ENCODE measurements at places on chromosomes 16 and 17.

DNA sequence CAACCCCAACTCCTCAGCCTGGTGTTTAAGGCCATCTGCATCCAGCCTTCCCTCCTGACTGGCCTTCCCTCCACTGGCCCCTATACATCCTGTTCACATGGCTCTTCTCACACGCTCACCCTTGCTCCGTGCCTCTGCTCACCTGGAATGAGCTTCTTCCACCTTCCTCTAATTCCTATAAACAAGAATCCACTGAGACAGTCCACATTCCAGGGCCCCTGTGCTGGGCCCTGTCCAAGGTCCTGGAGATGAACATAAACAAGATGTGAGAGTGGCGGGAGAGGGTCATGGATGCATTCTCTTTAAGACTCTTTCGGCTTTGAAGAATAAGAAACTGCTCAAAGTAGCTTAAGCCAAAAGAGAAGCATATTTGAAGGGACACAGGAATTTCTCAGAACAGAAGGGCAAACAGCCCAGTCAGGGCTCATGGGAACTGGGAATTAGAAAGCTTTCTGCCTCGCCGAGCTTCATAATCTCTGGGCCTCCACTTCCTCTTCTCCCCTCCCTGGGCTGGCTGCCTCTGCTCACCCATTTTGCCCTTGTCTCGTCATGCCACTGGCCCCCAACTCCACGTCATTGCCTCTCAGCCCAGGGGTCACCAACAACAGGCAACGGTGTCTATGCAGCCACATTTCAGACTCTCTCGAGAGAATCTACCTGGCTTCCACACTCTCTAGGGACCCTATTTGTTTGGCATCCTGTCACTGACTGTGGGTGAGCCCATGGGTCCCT lies 13.5 kb downstream of the SPPL2C start:
- DNase-seq: no peak

- peak; percentile 65 for DNase-seq
These were observed 13.2 kb upstream of the TMEM100 start for GRCh38 chr17:55735731-55736405.

- no peak for DNase-seq
These were observed 76.1 kb downstream of the TNRC6C start for GRCh38 chr17:78034429-78035091.

GRCh38 chr17:46266656-46267544 lies 28.0 kb upstream of the LRRC37A start:
- DNase-seq: peak; percentile 96

DNA sequence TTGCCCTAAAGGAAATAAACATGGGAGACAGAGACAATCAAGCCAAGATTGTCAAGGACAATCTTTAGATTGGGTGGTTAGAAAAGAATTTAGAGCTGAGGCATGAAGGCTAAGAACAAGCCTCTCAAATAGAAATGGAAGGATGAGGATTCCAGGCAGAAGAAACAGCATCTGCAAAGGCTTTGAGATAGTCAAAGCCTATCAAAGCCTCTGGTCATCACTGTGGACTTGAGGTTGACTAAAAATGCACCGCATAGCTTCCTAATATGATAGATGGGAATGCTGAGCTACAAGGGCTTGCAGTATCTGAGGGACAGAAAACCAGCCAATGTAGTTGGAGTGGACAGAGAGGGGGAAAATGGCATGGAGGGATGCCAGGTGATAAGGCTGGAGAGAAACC lies 109.8 kb upstream of the FAM20A start:
- DNase-seq: no peak

DNA sequence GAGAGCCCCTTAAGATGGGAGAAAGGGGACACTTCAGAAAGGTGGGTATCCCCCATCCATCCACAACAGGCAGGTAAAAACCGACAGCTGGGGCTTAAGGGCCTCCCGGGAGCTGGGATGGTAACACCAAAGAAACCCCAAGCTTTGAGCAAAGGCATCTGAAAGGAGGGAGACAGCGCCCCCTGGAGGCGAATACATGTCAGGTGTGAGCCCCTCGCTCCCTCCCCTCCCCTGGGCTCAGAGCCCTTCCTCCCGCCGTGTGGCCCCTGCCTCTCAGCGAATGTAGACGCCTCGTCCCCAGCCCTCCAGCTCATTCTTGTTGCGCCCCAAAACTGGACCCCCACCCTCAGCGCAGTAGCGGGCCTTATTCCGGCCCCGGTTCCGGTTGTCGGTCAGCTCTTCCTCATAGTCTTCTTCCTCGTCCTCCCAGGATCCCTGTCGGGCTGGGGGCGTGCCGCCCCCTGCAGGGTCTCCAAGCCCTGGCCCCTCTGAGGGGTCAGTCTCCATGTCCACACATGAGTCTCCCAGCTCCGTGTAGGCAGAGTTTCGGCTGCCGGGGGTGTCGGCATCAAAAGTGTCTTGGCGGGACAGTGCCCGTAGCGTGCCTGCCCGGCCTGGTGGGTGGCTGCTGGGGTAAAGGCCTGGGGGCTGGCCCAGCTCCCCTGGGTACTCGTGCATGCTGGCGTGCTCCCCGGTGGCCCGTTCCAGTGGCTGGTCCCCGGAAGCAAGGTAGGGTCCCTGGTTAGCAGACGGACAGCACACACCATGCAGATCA lies 9.1 kb upstream of the ARL5C start:
- peak; percentile 71 for DNase-seq

GRCh38 chr17:56172517-56172982 lies 19.3 kb downstream of the ANKFN1 start:
- DNase-seq: peak; percentile 61

DNA sequence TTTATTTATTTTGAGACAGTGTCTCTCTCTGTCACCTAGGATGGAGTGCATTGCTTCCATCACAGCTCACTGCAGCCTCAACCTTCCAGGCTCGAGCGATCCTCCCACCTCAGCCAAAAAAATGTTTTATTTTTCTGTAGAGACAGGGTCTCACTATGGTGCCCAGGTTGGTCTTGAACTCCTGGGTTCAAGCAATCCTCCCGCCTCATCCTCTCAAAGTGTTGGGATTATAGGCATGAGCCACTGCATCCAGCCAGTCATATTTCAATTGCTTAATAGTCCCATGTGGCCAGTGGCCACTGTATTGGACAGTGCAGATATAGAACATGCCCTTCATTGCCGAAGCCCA lies 15.3 kb downstream of the TMC7 start:
- DNase-seq: no peak

- DNase-seq: no peak
These were observed 250.8 kb upstream of the SOX9 start for GRCh38 chr17:71869841-71870545.

GRCh38 chr16:22330326-22330725 lies 33.1 kb downstream of the POLR3E start:
- DNase-seq: no peak

- DNase-seq: peak; percentile 35
These were observed 33.8 kb downstream of the ESRP2 start for GRCh38 chr16:68202091-68202519.

DNA sequence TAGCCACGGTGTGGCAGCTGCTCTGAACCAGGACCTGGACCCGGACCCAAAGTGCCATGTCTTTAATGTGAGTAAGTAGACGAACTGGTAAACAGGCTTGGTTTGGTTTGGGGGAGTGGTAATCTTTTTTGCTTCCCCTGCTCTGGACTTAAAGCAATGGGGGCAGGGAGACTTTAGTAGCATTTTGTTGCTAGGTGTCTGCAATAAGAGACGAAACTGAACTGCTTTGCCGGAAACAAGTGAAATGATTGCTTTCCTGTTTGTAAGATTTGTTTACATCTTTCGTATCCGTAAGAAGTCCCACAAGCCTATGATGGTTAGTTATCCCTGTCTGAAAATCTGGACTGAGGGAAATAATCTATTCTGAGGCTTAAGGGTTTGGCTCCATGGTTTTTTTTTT lies 21.5 kb downstream of the PRCD start:
- no peak for DNase-seq

DNA sequence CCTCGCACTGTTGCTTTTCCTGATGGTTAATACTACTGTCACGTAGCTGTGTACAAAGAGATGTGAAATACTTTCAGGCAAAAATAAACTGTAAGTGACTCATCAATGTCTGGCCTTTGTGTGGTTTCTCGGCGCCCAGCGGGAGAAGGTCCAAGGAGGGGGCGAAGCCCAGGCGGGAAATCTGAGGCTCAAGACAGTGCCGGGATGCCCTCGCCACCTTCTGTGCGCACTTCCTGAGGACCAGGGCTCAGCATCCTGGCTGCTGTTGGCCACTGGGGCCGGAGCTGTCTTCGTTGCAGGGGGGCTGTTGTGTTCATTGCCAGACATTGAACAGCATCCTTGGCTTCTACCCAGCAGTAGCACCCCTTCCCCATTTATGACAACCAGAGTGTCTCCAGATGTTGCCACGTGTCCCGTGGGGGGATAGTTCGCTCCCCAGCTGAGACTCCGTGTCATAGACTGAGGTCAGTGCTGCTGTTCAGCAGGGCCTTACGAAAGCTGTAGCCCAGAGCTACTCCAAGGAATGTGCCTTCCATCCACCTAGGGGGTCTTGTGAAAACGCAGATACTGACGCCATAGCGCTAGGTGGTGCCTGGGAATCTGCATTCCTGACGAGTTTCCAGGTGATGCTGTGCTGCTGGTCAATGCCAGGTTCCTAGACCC lies 67.3 kb upstream of the PLCG2 start:
- DNase-seq: no peak

GRCh38 chr16:2986623-2987188 lies 6.5 kb upstream of the PKMYT1 start:
- no peak for DNase-seq

DNA sequence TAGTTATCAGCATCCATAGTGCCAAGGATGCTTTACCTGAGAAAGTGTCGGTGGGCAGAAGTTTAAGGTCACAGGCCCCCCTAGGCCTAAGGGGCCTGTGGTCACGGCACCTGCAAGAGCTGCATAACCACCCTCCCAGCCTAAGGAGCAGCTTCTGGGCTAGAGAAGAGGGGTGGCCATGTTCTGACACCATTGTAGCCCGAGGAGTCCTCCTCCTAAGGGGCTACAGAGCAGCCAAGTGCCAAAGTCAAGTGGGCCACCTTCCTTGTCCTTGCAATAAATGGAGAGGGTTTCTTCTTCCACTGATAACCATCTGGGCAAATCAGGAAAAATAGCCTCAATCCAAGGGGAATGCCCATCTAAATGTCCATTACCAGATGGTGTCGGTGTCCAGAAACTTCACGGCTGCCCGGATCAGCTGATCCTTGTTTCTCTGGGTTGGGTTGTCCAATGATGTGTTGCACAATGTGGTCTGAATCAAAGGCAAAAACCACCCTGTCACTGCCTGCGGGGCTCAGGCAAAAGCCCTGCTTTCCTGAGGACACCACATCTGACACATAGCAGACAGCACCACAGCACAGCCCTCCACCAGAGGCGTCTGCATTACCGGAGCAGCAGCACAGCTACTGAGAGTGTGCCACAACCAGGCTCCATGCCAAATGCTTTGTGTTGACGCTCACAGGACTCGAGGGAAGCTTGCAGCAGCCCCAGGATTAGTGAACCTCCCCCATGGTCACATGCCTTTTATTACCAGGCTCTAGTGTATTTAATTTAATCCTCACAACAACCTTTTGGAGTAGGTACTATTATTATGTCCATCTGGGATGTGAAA lies 12.8 kb downstream of the ATPAF2 start:
- peak; percentile 56 for DNase-seq

DNA sequence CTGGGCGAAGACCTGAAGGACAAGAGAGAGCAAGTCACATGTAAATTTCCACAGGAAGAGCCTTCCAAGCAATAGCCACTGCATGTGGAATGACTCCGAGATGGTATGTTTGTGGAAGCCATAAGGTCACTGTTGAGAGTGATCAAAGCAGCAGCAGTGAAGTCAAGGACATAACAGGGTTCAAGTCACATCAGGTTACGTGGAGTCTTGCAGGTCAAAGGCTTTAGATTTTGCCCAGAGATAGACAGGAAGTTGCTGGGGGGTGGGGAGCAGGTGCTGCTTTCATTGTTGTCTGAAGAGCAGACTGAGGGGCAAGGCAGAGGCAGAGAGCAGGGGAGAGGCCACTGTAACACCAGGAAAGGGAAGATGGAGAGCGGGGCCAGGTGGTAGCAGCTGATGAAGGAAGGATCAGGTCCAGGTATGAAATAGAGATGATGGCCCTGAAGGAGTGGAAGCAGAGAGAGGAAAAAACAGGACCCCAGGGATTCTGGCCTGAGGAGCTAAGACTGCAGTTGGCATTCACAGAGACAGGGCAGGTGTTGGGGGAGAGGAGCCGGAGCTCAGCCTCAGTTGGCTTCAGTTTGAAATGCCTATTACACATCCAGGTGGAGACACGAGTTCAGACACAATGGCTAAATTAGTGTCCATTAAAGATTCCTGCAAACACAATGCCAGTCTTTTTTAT lies 129.3 kb upstream of the AXIN2 start:
- no peak for DNase-seq

DNA sequence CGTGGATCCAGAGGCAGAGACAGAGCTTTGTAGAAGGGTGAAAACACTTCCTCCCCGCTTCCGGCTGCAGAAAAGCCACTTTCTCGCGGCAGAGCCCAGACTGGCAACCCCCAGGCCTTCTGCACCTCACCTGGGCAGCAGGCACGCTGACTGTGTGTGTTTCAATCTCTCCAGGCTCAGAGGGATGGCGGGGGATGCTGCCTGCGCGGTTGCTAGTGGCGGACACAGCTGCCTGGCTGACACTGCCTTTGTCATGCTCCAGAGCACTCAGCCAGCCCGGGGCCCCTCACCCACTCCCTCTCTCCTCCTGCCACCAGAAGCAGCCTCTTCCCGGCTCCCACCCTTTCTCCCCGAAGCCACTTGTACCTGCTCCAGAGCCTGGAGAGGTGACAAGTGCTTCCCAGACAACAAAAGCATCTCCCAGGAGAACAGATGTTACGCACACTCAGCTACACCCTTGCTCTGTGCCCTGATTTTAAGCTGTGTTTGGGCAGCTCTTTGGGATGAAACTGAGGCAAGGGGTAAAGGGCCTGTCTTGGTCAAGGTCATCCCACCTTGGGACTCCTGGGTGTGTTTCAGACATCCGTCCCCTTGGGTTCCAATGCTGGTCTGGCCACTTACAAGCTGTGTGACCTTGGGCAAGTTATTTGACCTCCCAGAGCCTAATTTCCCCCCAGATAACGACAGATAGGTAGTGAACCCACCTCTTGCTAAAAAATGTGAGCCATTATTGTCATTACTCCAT lies 9.2 kb upstream of the GLIS2 start:
- DNase-seq: no peak

GRCh38 chr16:85077576-85078125 lies 34.6 kb downstream of the CIBAR2 start:
- no peak for DNase-seq

- DNase-seq: no peak
These were observed 35.0 kb downstream of the GAN start for GRCh38 chr16:81349608-81350305.

- DNase-seq: no peak
These were observed 7.9 kb downstream of the HERPUD1 start for GRCh38 chr16:56939801-56940200.

GRCh38 chr16:79409978-79410377 lies 190.6 kb downstream of the MAF start:
- no peak for DNase-seq

DNA sequence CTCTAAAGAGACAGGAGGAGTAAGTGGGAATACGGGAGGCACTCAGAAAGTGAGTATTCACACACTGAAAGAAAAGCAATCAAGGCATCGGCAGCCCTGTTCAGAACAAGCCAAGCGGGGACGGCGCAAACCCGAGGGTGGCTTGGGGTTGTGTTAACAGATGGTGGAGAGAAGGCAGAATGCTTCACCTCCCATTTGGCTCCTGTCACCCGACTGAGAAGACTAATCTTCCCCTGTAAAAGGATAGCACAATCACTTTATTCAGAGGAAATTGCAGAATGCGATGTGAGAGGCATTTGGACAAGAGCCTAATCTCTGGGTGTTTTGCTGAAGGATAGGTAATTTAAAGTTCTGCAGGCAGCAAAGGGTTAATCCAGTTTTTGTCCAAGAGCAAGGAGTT lies 119.3 kb upstream of the WSCD1 start:
- peak; percentile 68 for DNase-seq

GRCh38 chr16:52912565-52913173 lies 140.0 kb downstream of the CHD9NB start:
- peak; percentile 92 for DNase-seq

- DNase-seq: no peak
These were observed 183.5 kb downstream of the XYLT1 start for GRCh38 chr16:17287166-17287800.

Data from brain (organoid and tissue), 16 donors.